ENCODE measurements at places on chromosomes 3 and 15.

GRCh38 chr3:180571831-180572598 lies 29.9 kb upstream of the TTC14 start:
- no peak for DNase-seq

DNA sequence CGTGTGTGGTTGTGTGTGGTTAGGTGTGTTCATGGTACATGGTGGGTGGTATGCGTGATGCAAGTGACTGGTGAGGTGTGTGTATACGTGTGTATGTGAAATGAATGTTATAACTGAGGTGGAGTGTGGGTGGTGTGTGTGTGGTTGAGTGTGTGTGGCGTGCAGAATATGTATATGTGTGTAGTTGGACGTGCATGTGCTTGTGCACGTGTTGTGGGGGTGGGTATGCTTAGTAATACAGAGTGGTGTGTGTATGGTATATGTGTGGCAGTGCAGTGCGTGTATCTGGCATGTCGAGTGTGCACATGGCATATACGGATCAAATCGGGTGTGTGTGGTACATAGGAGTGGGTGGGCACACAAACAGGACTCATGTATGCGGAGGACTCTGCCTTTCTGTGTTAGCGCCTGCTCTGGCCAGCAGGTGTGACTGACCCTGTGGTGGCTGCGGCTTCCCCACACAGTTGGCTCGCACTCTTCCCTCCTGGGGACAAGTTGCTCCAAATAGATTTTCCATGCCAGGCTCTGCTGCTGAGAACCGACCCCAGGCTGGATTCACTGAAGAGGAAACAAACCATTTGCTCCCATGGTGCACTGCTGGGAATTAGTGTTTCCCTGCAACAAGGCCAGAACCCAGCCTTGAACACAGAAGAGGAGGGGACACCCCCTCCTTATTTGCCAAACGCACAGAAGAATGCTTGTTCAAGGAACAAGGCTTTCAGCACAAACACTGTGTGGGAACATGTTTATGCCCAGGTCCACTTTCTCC lies 1.2 kb upstream of the C3orf70 start:
- peak; percentile 57 for DNase-seq

DNA sequence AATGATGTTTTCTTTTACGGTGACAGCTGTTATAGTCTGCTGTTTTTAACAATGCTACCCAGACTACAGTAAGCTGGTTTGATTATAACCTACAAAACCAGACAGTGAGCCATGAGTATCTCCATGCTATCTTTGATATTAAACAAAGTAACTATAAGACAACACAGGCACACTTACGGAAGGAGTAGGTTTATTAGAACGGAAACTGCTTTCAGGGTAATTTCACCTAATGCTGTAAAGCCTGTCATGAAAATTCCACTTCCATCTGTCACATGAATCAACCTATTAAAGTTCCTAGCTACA lies 33.0 kb downstream of the VPS13C start:
- DNase-seq: no peak

GRCh38 chr15:38559636-38560307 lies 4.8 kb downstream of the RASGRP1 start:
- no peak for DNase-seq

DNA sequence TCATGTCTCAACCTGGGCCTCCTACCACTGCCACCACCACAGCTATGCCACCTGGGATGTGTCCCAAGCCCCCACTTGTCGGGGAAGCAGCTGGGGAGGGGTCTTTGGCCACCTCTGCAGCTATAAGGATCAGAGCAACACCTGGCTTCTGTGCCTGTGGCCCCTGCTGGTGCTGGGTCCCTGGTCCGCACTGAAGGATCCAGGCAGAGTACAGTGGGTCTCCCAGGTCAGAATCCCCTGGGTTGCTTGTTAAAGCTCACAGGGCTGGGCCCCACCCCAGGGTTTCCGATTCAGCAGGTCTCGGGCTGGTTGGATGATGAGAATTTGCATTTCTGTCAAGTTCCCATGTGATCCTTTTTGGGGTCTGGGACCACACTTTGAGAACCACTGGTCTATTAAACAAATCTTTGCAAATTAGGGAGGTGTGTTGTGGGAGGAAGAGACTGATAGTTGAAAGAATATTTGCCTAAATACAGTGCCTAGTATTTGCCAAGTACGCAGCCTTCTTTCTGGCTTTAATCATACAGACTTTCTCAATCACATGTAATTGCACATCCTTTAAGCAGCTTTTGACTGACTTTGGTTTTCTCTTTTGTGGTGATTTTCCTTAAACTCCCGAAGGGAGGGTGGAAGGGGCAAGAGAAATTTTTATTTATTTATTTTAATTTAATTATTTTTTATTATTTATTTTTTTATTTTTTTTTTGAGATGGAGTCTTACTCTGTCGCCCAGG lies 127.3 kb downstream of the IGF1R start:
- DNase-seq: no peak

GRCh38 chr15:45784656-45785055 lies 149.8 kb downstream of the SQOR start:
- DNase-seq: no peak

- no peak for DNase-seq
These were observed 5.9 kb upstream of the INO80 start for GRCh38 chr15:41121951-41122350.

DNA sequence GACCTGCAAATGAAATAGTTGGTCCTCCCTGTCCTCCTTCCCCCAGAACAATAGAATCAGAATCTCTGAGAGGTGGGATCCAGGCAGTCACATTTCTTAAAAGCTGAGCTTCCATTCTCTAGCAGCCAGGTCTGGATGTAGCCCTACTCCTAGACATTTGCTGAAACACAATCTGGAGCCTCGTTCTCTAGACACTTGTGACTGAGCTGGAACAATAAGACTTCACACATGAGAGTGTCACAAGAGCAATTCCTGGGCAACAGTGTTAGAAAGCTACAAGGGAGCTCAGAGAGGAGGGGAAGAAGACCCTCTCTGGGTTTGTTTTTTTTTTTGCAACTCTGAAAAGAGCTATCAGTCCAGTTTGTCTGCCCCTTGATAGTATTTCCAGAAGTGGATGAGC lies 14.5 kb downstream of the CORO2B start:
- DNase-seq: no peak

- no peak for DNase-seq
These were observed 698.7 kb downstream of the FHIT start for GRCh38 chr3:60552581-60552980.

DNA sequence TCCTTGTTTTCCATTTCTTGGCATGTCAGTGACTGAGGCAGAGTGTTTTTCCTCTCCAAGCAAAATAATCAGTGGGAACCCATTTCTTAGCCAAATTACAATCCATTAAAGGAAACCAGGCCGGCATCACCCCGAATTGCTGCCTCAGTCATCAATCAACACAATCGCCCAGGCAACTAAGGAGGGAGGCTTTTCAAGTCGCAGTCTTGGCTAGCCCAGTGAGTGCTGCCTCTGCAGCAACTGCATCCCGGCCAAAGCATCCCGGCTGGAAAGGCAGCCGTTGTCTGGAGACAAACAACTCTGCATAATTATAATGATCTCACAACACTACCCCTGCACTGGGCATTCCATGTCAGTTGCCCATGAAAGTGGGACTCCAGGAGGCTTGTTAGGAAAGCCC lies 213.5 kb upstream of the PRICKLE2 start:
- peak; percentile 45 for DNase-seq

GRCh38 chr15:65646486-65646885 lies 24.7 kb downstream of the SLC24A1 start:
- no peak for DNase-seq

Measured in GM23338 (cell line).